Mesangial cell (primary cell): ENCODE measurements at places on chromosomes 4 and X. TPM values are rescaled to one million over a fixed set of nuclear protein-coding genes. Genes with fewer than 3 reads are reported as not detected.

The RS1 gene
- not detected in 2 replicates for total RNA-seq

The CLIC2 gene
- total RNA-seq: not detected in 2 replicates

The CPLX1 gene
- 0.16 and 1.8 TPM in 2 replicates for total RNA-seq

The PCDH19 gene
- total RNA-seq: 0.13 and 0.16 TPM in 2 replicates

The ARHGAP36 gene
- not detected in 2 replicates for total RNA-seq

The WNK3 gene
- total RNA-seq: 1.3 and 1.5 TPM in 2 replicates

The RHOXF1 gene
- total RNA-seq: not detected in 2 replicates
